Head of caudate nucleus (tissue), 42 donors: ENCODE measurements at places on chromosomes 4 and X.
A peak's percentile ranks its signal among the peaks of the same experiment; 100 is the strongest.

DNA sequence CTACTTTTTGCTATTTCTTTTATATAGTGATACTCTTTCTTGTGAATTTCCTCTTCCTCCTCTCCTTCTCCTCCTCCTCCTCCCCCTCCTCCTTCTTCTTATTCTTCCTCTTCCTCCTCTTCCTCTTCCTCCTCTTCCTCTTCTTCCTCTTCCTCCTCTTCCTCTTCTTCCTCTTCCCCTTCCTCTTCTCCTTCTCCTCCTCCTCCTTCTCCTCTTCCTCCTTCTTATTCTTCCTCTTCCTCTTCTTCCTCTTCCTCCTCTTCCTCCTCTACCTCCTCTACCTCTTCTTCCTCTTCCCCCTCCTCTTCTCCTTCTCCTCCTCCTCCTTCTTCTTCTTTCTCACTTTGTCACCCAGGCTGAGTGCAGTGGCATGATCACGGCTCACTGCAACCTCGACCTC, 36.3 kb upstream of the RBMX start:
- DNase-seq, result no peak

DNA sequence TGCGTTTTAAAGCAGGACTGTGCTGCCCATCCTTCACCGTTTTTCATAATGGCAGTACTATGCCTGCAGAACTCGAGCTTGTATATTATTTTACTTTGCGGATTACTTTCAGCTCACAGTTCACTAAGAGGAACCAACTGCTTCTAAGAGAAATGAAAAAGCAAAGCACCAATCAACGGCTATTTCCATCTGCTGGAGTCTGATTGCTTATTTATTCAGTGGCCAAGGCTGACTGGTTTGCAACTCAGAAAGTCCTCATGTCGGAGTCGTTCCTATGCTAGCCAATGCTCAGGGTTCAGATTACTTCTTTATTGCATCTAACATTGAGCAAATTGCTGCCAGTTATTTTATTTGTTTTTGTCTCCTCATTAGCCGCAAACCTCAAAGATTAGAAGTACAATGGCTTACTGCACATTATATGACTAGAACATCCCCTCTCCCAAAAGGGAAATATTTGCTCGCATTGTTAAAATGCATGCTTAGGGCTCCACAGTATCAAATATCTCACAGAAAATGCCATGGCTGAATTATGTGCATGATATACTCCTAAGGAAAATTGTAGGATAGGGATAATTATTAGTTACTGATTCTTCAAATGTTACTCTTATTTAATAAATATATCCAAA, 1628.2 kb upstream of the ADGRL3 start:
- DNase-seq, result no peak

DNA sequence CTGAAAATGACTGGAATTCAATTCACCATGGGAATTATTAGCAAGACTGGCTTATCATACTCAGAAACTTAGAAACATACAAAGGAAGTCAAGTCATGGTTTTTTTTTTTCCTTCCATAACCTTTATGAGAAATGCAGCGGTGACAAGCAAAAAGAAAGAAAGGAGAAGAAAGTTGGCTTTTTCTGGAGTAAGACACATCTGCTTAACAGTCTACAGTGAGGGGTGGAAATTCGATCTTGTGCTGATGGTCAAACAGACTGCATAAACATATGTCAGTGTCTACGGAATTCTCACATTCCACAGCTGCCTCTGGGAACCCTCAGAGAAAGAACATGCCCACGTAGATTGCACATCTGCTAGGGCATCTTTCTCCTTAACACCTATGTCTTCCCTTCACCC, 54.6 kb downstream of the PROM1 start:
- DNase-seq, result no peak

DNA sequence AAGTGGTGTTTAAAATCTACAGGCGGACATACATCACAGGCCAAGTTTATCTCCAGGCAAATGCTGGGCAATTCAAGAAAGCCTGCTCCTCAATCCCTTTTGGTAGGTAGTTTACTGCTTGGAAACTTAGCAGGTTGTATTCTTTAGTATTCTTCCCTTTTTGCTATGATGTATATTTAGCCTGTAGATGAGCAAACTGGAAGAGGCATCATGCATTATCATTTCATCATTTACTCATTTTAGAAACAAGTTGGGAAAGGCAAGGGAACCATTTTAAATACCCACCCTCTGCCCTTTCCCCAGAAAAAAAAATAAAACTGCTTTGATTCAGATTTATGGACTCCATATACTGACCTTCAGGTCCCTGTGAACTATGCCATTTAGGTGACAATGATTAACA, 213.2 kb downstream of the CAMK2D start:
- no peak for DNase-seq

DNA sequence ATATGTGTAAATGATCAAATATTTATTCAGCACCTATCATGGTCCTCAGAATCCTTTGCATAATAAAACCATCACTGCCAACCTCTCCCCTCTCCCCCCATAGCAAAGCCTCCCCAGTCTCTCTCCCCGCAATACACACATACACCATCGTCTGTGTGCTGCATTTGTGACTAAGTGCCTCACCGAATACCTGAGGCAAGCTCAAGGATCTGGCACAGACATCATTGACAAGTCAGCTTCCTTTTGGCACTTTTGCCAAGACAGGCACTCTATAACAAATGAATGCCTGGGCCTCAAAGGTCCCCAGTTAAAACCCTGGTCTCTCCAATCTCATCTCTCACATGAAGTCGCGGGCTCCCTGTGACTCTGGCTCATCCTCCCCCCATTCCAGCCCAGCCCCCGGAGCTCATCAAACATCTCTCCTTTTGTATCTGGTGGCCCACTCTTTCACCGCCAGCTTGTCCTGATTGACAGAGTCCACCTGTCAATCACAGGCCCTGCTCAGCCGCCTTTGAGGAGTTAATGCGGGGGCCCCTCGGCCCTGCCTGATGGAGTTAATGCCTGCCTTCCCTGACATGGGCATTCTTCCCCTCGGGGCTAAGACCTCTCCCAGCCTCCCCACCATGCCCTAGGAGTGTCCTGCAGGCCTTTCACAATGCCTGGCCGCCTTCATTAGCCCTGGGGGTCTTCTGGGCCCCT, 135.8 kb upstream of the ATP6AP2 start:
- DNase-seq, result no peak

DNA sequence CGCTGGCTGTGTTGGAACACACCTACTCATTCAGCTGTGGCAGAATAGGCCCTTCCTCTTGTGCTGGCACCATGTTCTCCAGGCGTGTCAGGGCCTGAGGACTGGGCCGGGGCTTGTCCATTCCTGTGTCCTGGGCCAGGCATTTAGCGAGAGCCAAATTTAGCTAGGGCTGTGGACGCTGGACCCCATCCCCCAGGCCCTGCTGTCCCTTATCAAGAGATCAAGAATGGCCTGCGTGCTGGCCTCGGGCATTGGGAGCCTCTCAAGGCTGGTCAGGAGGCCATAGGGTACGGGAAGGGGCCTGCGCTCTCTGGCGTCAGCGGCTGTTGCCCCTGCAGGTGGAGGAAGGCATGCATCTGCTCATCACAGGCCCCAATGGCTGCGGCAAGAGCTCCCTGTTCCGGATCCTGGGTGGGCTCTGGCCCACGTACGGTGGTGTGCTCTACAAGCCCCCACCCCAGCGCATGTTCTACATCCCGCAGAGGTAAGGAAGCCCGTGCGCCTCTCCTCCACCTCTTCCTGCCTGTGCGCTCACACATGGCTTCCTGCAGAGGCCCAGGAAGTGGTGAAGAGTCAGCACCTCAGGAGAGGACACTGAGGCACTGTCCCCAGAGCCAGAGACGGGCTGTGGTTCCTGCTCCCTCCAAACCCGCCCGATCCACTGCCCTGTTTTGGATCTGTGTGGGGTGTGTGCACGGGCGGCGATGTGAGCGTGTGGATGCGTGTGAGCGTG, 15.3 kb downstream of the ABCD1 start:
- DNase-seq, result no peak

DNA sequence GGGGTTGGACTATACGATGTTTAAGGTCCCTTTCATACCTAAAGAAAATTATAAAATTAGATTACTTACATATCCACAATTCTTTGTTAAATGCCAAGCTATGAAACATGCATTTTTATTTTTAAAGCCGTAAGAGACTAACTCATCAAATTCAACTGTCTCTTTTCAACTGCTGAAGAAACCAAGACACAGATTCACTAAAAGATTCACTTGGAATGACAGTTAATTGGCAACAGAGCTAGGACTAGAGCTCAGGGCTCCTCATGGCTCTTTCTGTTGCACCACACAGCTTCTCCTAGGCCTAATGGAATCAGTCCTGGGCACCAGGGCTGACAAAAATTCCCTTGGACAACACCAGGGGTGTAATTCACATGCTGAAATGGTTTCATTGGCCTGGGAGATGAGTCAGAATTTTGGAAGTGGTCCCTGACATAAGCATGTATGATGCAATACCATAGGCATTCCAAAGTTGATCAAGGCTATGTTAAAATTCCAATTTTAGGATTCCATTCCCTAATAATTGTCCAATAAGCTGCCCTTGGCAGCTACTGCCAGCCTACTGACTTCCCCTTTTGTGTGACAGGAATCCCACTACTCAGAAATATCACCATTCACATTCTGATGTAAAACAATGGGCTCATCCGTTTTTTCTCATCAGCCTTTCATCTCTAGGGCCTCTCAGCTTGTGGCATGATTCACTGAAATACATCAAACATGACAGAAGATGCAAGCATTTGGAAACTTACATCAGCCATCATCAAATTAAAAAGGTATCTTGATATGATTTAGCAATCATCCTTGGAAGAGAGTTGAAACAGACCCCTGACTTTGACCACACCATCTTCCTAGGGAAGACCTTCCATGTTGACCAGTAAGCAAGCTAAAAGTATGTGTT, 54.2 kb downstream of the PLAC1 start:
- DNase-seq, result no peak

GRCh38 chr4:6104541-6105130, 86.4 kb upstream of the C4orf50 start:
- DNase-seq, result no peak

GRCh38 chrX:130772105-130772775, 130.8 kb downstream of the ENOX2 start:
- no peak for DNase-seq

DNA sequence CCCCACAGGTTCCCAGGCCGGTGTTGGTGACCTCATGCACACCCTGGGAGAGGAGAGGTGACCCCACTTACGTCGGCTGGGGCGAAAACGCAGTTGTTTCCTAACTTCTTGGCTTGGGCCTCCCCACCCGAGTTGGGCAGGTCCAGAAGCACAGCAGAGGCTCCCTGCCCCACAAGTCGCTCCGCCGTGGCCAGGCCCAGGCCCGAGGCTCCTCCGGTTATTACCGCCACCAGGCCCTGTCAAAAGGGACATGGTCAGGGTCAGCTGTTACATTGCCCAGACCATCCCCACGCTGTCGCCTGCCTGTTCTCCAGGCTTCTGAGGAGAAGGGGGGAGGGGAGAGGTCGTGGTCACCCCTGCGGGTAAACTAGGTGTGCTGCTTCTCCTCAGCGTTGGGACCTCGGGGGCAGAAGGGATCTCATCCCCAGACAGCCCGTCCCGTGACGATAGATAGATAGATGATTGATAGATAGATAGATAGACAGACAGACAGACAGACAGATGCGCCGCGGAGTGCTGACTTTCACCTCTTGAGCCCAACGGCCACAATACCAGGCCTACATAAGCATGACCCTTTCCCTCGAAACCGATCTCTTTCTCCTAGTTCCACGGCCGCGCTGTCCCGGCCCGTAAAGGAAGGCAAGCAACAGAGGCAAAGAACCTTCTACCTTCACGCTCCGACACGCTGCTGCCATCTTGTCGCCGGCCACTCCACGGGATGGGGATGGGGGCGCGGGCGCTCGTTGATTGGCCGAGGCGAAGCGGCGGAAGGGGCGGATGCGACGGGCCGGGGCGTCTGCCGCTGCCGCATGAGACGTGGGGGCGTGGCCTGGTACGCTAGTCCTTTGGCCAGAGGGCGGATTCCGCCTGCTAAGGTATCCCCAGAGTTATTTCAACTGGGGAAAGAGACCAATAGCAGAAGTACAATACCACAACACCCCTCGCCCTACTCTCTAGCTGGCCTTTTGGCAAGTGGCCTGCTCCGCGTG, at the start of gene HSD17B10:
Gene HSD17B10, minus strand, starts transcription at position 720 of the 989 bp plus-strand sequence. Its CDS starts 25 bp downstream, at position 695.
- peak; percentile 91 for DNase-seq

GRCh38 chrX:131316260-131316659, 27.2 kb upstream of the IGSF1 start:
- no peak for DNase-seq

DNA sequence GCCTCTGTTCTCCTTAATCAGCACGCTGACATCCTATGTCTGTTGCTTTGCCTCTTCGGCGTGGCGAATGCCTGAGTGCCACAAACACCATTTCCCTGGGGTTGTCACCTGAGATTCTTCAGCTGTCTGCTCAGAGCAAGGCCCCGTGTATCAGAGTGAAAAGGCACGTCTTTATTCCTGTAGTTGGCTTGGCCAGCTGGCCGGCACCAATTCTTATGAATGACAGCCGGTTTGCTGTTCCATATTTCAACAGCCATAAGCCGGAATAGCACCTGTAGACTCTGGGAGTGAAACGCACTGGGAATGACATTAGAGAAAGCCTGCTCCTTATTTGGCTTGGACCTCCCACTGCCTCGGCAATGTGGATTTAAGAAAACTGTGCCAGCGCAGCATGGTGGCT, 89.3 kb downstream of the MGST2 start:
- DNase-seq, result no peak

GRCh38 chr4:90979556-90979955, 852.4 kb downstream of the CCSER1 start:
- DNase-seq, result no peak

- DNase-seq, result no peak
These were observed 727.4 kb downstream of the FAM133A start for GRCh38 chrX:94401426-94401825.

GRCh38 chr4:187577941-187578480, 417.6 kb upstream of the ZFP42 start:
- no peak for DNase-seq

DNA sequence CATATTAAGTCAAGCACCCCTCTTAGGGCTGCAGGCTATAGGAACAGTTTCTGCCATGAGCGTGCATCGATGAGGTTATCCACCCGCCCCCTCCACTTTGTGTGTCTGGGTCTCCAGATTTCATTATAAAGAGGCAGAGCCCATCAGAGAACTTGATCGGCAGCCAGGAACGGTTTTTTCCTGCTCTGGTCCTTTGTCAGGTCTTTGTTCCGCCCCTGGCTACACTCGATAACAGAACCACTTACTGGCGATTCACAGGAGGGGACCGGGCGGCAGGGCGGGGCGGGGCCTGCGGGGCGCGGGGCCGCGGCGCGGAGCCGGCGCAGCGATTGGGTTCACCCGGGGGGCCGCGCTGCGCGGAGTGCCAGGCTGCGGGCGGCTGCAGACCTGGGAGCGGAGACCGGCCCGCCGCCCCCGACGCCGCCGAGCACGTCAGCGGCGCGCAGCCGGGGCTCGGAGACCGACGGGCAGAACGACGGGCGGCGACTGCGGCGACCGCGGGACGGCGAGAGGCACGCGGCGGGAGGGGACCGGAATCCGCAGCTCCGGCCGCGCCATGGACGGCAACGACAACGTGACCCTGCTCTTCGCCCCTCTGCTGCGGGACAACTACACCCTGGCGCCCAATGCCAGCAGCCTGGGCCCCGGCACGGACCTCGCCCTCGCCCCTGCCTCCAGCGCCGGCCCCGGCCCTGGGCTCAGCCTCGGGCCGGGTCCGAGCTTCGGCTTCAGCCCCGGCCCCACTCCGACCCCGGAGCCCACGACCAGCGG, at the start of gene SLC10A4:
Gene SLC10A4, plus strand, starts transcription at position 338 of the 771 bp plus-strand sequence. Its CDS starts 219 bp downstream, at position 557.
- no peak for DNase-seq
